ENCODE measurements at places on chromosomes 11 and 22. TPM values are rescaled to one million over a fixed set of nuclear protein-coding genes. Genes with fewer than 3 reads are reported as not detected.

HTR3B gene
- total RNA-seq, result not detected

TMEM191B gene
- total RNA-seq, result 0.92 TPM

UBE2L6 gene
- 47.3 TPM for total RNA-seq

ZNRF3 gene
- total RNA-seq, result 3.8 TPM
